ENCODE measurements at places on chromosomes 16 and 17.

DNA sequence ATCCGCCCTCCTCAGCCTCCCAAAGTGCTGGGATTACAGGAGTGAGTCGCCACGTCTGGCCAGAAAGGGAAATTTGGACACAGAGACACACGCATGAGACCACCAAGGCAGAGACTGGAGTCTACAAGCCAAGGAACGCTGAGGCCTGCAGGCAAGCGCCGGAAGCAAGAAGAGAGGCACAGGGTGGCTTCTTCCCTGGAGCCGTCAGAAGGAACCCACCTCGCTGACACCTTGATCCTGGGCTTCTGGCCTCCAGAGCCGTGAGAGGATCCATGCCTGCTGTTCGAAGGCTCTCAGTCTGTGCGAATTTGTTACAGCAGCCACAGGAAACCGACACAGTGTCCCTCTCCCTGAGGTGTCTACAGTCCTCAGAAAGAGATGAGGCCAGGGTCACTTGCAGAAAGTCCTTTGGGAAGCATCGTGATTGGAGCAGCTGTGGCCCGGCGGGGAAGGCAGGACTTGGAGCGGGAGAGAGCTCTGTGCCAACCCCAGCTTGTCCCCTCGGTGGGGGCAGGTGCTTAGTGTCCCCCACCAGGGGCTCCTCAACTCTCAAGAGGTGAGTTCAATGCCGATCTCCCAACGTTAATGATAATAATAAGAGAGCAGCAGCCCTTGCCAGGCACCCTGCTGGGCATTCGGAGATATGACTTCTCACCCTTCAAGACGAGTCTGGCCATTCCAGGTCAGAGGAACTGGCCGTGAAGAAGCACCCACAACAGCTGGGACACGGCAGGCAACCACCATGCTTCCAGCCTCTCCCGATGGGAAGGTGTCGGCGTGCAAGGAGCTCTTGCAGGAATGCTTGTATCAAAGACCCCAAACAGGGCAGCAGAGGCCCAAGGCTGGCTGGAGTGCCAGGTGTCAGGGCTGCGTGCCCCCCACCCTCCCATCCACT is 68.4 kb upstream of the TNRC6C start:
- DNase-seq, result no peak

GRCh38 chr17:77883213-77883650 is 75.3 kb upstream of the TNRC6C start:
- DNase-seq, result no peak

GRCh38 chr17:82014432-82014831 is 8.2 kb downstream of the CENPX start:
- no peak for DNase-seq

- DNase-seq, result no peak
These were observed 62.3 kb downstream of the ZDHHC7 start for GRCh38 chr16:84948851-84949610.

DNA sequence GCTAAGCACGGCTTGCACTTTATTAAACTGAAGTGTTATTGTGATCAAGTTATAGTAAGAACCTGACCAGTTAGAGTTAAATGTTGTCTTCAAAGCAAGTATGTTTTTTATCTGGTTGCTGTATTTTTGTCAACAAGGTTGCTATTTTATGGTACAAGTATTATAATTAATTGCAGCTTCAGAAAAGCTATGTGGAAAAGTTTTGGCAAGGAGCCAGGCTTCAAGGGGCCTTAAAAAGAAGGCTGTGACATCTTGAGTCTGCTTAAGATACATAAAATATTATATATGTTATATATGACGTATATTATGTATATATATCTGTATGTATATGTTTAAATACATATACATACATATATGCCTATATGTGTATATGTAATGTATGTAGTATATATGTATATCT is 1461.2 kb upstream of the CDH8 start:
- no peak for DNase-seq

All from stimulated activated CD4-positive, alpha-beta T cell treated with anti-CD3 and anti-CD28 coated beads, Interleukin-2, amount 100 ng/mL, for 24 hours (primary cell).